ENCODE measurements at places on chromosomes 5 and 9. TPM values are rescaled to one million over a fixed set of nuclear protein-coding genes. Genes with fewer than 3 reads are reported as not detected.

Gene INPP5E
- 26.6 TPM for total RNA-seq

Gene C5orf46
- not detected for total RNA-seq

Gene PCAT7
- not detected for total RNA-seq

Gene PCDHGA12
- total RNA-seq, result 1.3 TPM

Gene ARAP3
- 0.44 TPM for total RNA-seq

Gene NR6A1
- 3.1 TPM for total RNA-seq

Gene TXNDC8
- not detected for total RNA-seq

Gene PLEKHG4B
- total RNA-seq, result not detected

Gene UBE2D2
- 172 TPM for total RNA-seq

Gene CFAP157
- not detected for total RNA-seq

Gene FCHO2
- 3.2 TPM for total RNA-seq

Gene LHX6
- total RNA-seq, result not detected

Gene ITGA2
- 0.05 TPM for total RNA-seq

Gene B4GALT7
- total RNA-seq, result 36.3 TPM

Gene FCN1
- total RNA-seq, result 0.83 TPM

Gene ANKDD1B
- 0.37 TPM for total RNA-seq

Gene CEMIP2
- total RNA-seq, result 25.5 TPM

Gene FBXL7
- total RNA-seq, result not detected

Gene SELENOP
- not detected for total RNA-seq

Gene TMC1
- not detected for total RNA-seq

Gene FBN2
- not detected for total RNA-seq

Gene ADGRD2
- total RNA-seq, result not detected

Gene ACOT12
- total RNA-seq, result not detected

Gene FOXD4L6
- total RNA-seq, result not detected
